ENCODE measurements at places on chromosomes 2 and 18.

GRCh38 chr18:31428211-31428610, 19.3 kb upstream of the DSG3 start:
- DNase-seq: no peak

GRCh38 chr2:205763708-205764211, 81.5 kb downstream of the NRP2 start:
- peak; percentile 7 for DNase-seq

DNA sequence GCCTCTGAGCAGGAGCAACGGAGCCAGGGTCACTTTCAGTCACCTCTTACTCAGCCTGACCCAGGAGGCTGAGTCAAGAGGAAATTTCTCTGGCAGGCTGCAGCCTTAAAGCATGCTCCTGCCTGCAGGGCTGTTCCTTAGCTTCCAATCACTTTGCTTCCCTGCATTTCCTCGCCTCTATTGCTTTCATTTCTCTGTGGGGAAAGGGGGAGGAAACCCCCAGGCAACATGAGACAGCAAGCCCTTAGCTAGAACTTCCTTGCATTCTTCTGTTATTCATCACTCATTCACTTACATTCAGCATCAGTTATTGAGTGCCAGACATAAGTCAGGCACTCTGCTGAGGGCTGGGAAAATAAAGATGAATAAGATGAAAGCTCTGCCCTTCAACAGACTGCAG, 13.0 kb downstream of the XDH start:
- no peak for DNase-seq

GRCh38 chr2:201263779-201264178, 3.4 kb downstream of the CASP8 start:
- no peak for DNase-seq

- no peak for DNase-seq
Observed at GRCh38 chr2:169365029-169365480, 2.7 kb upstream of the LRP2 start.

GRCh38 chr2:132904142-132904842, 234.3 kb upstream of the LYPD1 start:
- no peak for DNase-seq

DNA sequence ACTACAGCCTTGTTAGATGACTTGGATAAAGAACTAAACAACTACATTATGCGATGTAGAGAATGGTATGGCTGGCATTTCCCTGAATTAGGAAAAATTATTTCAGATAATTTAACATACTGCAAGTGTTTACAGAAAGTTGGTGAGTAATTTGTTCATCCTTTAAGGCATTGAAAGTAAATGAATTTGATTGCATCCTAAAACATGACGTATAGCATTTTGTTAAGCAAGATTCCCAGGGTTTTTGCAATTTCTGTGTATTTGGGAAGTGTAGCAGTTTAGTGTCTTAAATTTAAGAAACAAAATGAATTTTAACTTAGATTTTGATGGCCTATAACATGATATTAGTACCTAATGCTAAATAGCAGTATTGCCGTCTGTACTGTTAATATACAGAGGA, 24.8 kb downstream of the NOP58 start:
- no peak for DNase-seq

GRCh38 chr2:208064220-208064961, 39.1 kb upstream of the PLEKHM3 start:
- DNase-seq: no peak

GRCh38 chr18:74836296-74837139, 238.8 kb downstream of the ZNF407 start:
- DNase-seq: peak; percentile 89

DNA sequence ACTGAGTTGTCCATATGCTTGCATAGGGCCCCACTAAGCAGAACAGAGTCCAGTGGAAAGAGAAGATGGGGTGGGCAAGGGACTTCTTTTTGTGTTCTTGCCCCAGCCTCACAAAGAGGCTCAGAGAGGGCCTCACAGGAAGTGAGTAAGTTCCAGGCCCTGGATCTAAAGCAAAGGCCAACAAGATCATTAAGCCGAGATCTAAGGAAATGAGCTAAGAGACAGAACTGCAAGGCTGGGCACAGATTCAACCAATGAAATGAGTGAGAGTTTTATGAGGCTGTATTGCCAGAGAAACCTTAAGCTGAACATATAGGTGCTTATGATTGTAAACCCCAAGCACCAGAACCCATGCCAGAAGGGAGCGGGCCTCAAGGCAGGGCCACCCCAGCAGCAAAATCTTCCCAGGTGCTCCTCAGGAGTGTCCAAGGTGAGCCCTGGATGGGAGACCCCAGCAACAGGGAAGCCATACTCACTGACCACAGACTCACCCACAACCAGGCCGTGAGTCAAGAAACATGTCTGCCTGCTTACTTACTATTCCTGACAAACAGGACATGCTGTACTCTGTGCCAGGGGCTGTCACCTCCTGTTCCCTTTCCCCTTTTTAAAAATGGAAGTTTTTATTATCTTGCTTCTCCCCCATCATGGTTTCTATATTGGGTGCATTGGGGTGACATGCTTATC, 40.2 kb downstream of the SLC14A1 start:
- DNase-seq: no peak

DNA sequence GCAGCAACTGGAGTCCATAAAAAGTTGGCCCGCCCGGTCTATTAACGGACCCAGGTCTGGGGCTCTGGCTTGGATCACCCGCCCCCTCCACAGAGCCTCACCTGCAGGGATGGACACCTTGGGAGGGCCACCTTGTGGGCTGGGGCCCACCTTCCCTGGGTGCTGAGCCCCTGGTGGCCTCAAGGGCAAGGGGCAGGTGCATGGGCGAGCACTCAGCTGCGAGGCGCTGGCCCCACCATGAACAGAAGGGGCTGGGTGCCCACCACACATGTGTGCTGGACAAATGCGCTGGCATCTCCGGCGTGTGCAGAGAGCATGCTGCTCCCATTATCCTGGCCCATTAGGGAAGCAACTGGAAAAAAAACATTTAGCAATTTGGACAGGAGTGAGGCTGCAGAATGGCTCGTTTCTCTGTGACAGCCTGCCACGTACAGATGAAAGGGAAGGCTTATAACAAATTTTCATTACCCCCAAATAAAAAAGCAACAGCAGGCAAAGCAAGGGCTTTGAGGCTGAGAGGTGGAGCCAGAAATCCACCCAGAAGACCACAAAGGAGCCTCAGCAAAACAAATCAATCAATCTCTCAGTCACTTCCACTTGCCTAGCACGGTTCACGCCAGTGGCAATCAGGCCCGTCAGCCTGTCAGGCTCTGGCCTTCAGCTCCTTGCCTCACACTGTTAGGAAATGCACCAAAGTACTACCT, 253.1 kb upstream of the ZNF521 start:
- DNase-seq: no peak

- DNase-seq: no peak
Observed at GRCh38 chr18:9994026-9994570, 80.3 kb downstream of the VAPA start.

DNA sequence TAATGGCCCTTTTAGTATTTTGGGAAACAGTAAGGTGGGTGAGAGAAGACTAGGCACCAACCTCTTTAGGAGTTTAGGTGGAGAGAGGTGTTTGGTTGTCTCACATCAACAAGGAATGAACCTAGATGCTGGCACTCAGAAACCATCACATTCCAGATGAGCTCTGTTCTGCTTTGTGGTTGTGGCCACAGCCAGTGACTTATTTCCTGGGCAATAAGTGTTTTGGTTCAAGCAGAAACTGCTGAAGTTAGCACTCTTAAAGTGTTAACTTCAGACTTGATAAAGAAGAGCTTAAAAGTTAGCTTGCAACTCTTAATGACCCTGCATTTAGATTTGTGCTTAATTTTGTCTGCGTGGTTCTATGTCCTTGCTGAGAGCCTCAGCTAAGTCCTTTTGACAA, 929.2 kb downstream of the SLC4A3 start:
- no peak for DNase-seq

GRCh38 chr2:19807866-19808265, 93.9 kb downstream of the TTC32 start:
- DNase-seq: no peak

GRCh38 chr2:44981714-44982108, 27.5 kb downstream of the SIX2 start:
- DNase-seq: peak; percentile 76

DNA sequence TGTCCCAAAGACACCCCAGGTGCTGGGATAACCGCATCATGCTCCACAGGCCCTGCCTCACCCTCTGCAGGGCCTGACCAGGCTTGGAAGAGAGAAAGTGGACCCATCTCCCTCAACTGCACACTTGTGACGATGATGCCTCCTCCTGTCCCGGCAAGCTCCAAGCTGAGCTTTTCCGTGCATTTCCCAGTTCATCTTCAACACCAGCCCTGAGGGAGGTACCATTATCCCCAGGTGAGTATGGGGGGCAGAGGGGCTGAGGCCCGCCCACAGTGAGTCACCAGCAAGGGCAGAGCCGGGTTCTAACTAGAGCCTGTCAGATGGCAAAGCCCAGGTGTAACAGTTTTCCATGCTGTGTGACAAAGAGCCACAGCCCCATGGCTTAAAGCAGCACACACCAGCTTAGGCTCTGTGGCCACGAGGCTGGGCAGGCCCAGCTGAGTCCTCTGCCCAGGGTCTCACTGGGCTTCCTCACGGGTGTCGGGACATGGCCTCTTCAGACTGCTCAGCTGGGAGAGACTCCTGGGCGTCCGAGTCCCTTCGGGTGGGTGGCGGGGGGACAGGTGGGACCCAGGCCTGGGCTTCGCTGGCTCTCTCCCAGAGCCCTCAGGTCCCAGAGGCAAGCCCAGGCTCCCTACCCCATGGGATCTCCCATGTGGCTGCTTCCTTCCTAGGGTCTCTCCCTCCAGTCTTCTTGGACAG, 108.4 kb upstream of the OTOS start:
- DNase-seq: no peak

DNA sequence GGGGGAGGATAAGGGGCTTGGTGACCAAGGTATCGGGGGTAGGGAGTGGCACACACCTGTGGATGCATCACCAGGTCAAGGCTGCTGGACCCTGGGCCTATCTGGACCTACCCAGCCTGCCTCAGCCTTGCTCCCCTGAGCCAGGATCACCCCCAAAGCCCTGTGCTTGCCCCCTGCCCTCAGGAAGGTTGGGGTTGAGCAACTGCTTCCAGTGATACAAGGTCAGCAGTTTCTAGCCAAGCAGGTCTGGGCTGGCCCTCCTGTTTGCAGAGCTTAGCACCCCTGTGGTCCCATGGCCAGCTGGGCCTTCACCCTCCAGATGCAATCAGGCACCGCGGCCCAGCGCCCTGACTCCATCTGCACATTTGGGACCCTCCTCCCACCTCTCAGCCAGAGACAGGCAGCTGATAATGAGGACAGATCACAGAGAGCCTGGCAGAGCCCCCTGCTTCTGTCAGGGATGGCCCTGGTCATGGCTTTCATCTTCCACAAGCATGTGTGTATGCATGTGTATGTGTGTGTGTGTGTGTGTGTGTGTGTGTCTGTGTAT, 154.6 kb downstream of the TFCP2L1 start:
- no peak for DNase-seq

DNA sequence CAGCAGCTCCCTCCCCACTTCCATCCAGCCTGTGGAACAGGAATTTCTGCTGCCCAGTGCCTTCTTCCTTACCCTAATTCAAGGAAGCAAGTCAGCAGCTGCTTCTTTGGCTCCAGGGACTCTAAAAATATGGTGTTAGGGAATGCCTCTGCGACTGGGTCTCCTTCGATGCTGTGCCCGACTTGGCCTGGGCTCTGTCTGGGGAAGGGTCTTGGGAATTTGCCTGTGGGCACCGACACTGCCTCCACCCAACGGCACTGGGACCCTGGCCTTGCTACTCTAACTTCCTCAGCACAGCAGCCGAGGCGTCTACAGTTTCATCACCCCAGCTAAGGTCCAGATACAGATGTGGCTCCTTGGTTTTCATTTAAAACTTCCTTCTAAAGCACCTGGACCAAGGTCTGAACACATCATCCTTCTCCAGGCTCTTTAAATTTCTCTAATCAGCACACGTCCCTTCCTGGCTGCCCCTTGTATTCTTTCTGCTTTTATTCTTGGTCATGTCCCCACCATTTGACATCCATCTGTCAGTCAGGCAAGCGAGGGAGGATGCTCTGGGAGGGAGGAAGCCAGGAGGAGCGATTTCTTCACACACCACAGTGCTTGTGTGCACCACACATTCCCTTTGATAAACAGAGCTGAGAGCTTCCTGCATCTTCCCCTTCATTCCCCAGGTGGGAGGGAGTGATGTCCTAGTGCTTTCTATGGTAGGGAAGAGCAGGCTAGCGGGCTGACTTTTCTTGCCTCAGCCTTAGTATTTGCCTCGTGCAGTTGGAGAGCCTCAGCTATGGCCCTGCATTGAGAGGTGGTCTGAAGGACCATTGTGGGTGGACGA, 6.8 kb downstream of the LBH start:
- DNase-seq: no peak

GRCh38 chr2:217491271-217491670, 511.5 kb downstream of the TNS1 start:
- DNase-seq: no peak

DNA sequence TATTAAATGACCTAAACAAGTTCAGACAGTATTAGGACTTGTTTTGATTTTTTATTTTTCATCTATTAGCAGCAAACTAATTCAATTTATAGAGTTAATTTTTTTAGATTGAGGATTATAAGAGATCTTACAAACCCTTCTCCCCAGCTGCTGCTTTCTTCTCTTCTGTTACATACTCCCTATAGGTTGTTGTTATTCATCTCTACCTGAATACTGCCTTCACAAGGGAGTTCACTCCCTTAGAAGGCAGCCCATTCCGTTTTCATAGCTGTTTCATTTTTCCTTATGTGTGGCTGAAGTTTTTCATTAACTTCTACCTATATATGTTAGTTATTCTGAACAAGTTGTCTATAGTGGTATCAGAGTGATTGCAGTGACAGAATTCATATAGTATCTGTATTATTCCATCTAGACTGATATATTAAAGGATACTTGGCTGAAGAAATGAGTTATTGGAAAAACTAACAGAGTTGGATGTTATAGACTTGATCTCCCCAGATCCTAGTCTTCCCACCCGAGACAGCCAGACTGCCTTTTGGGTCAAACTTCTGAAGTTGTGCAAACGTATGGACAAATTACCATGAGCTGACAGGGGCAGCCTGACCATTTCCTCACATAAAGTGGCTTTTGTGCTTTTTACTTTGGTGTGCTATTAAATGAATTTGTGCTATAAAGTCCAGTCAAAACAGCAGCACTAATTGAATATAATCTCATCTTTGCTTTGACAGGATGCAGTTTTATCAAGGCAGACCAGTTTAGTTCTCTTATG, 8.7 kb downstream of the GLS start:
- no peak for DNase-seq

GRCh38 chr2:68993660-68994059, 19.2 kb downstream of the GKN1 start:
- no peak for DNase-seq

- peak; percentile 41 for DNase-seq
Observed at GRCh38 chr2:157932480-157933159, 56.5 kb upstream of the ACVR1 start.

GRCh38 chr18:58276789-58277739, 233.0 kb downstream of the NEDD4L start:
- DNase-seq: no peak
